Substantia nigra (tissue), 51 donors: ENCODE measurements at places on chromosomes 6 and 20.

GRCh38 chr20:54646156-54646517, 170.7 kb downstream of the DOK5 start:
- no peak for DNase-seq

- DNase-seq = no peak
Observed at GRCh38 chr6:3322366-3322890, 63.7 kb downstream of the PSMG4 start.

DNA sequence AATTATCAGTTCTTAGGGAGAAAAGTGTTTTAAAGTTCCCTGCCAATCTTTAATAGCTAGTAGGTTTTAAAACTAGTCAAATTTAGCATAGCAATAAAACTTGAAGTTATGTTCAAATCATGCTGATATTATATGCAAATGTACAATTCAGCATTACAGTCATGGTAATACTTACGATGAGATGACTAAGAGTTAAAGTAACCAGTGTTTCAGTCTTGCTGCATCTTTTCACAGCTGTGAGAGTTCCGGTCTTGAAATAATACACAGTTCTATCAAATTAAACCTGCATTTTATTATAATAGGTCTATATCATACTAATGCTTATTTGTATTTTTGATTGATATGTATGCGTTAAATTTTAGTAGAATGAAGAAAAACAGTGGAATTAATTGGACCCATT, 26.1 kb downstream of the POPDC3 start:
- no peak for DNase-seq

DNA sequence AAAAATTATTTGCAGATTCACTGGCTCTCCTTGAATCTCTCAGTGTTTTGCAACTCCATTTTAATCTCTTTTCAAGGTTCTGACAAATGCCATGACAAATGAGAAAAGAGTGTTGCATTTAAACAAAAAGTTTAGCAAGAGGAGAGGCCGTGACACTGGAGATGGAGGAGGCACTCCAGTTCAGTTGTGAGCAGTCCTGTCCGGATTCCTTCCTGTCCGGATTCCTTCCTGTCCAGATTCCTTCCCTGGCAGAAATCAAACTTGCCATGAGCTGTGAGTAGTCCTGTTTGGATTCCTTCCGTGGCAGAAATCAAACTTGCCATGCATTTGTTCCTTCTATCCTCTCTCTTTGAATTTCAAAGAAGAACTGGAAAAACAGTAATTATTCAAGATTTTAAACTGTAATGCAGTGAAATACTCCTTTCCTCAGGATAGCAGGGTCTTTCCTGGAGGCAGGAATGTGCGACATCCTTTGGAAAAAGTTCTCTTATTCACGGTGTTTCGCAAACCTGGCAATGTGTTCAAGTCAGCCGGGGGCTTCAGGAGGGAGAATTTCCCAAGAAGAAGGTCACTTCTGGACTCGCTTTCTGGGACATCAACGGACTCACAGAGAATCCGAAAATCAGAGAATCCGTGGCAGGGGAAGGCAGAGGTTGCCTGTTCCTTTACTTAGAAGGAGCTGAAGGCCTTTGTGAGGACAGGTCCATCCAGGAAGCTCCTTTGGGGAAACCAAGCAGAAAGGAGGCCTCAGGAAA, 48.7 kb upstream of the DACT2 start:
- DNase-seq = no peak

GRCh38 chr6:12345694-12346058, 55.5 kb downstream of the EDN1 start:
- no peak for DNase-seq

DNA sequence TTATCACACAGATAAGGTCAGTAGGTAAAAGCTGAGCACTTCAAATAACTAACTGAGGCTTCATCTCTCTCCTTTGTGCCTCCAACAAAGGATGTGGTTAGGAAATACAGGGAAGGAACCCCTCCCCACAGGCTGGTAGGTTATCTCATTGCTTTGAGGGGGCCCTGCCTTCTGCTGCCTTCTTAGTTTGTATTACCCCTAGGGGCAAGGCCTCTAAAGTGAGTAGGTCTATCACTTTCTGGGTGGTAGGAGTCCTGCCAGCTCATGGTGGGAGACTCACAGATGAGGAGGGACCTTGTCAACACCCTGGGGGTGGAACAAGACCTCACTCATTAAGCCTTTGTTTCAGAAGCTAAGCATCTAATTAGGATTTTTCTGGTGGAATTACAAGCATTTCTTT, 34.6 kb downstream of the EDN1 start:
- no peak for DNase-seq

DNA sequence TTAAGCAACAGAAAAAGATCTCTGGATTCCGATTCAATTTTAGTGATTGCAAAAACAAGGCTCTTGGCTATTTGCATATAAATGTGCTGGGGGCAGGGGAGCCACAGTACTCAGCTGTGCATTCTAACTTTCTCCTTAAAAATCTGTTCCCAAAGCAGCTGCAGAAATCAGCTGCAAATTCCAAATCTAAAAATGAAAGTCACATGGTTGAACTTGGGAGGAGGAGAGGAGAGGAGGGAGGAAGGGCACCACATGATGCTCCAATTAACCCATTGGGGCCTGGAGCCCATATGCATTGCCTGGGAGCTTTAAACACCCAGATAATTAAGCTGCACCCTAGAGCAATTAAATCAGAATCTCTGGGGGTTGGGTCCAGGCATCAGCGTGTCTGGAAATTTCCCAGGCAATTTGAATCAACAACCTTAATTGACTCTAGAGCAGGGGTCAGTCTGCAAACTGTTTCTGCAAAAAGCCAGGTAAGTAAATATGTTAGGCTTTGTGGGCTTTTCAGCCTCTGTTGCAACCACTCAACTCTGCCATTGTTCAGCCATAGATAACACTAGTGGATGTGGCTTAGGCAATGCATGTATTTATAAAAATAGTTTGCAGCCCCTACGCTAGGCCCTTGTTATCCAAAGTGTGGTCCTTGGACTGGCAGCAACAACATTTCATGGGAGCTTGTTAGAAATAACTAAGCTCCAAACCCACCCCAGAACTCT, 508.1 kb downstream of the KIF16B start:
- no peak for DNase-seq

DNA sequence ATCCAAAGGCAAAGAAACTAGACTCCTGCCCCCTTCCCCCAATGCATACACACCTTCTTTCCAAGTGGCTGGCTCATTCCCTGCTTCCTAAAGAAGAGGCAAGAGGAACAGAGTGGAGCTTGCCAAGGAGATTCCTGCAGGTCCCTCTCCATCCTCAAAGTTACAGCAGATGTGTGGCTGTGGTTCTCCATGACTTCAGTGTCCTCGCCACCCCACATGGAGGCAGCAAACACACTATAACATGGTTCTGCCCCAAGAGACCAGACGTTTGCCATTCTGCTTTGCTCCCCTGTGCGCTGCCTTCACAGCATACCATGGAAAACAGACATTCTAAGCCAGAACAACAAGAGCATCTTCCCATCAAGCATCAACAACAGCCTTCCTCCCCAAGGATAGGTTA, 84.4 kb downstream of the BACH2 start:
- DNase-seq = no peak

GRCh38 chr6:44966449-44967092, 361.6 kb upstream of the RUNX2 start:
- DNase-seq = no peak

DNA sequence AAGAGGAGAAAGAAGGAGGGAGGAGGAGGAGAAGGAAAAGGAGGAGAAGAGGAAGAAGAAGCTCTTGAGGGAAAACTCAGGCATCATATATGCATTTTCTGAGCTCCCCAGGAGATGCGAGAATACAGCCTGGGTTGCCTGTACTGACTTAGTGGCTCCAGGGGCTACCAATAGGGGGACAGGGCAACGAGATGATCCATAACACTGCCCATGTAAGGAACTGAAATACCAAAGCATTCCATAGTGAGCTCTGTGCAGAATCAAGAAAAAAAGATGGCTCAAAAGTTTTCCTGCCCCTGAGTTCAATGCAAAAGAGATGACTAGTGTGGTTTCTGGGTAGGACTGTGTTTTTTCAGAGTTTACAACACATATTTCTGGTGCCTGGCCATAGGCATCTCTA, 258.7 kb downstream of the ALDH8A1 start:
- no peak for DNase-seq

DNA sequence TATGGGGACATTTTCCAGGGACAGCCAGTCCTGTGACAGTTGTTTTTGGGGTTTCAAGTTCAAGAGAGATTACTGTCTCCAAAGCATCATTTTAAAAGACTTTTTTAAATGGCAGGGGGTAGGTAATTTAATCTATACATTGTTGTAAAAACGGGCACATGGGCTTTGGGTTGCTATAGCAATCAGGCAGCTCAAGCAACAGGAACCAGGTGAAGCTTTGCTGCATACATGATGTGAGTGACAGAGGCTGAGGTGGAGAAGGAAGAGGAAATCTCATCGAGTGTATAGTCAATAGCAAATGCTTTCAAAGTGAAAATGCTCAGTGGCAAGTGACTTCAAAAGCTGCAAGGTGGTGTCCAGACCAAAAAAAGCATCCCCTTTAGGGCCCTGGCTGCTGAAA, 277.4 kb upstream of the JAG1 start:
- no peak for DNase-seq

- DNase-seq = no peak
Observed at GRCh38 chr6:43093436-43094289, 17.5 kb downstream of the PTK7 start.
